ENCODE measurements at places on chromosomes 6 and 20.

- DNase-seq: no peak
Measured at GRCh38 chr6:114592506-114592905, 249.7 kb upstream of the HS3ST5 start.

DNA sequence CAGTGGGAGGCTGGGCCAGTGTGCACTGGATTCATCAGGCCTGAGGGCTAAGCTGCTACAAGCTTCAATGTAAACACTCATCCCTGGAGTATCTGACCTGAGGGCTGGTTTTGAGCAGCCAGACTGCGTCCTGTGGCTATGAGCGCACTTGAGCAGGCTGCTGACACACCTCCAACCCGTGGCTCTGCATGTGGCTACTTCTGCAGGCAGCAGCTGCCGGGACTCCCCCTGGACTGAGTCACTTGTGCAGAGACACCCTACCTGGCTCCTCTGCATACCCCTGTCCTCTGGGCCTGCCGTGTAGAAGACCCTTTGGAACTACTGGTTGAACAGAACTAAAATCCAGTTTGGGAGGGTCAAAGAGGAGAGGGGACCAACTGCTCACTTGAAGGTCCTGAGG lies 172.0 kb downstream of the SCP2D1 start:
- no peak for DNase-seq

GRCh38 chr6:139642346-139642745 lies 267.9 kb upstream of the CITED2 start:
- no peak for DNase-seq

DNA sequence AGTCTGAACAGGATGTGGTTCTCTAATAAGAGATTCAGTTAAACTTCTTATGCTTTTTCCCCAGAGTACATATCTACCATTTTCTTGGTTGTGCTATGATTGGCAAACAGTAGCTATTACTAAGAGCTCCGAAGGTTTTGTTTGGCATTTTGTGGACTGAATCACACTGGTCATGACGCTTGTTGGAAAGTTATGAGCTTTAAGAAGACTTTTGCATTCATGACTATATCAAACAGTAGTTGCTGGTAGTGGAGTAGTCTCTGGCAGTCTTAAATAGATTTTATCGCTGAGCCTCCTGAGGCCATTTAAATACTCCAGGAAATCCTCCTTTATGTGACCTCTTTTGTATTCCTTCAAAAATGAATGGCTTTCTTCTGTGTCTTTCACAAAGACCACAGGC lies 40.8 kb downstream of the CCDC170 start:
- DNase-seq: no peak

- no peak for DNase-seq
Measured at GRCh38 chr20:25418776-25419175, 11.3 kb downstream of the GINS1 start.

DNA sequence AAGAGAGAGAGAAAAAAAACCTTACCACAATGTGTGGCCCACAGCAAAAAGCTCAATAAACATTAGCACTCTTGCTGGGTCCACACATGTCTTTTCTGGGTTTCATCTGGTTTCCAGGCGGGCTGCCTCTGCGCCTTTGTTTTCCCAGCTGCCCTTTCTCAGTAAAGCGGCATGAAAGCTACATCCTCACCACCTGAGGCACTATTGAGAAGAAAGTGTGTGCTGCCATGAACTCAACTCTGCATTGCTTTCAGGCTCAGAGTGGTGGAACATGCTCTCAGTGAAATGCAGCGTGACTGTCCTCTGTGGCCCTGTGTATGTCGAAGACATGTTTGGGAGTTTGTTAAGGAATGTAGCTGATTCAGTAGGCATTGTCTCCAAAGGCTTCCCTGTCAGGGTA lies 102.3 kb downstream of the LYRM2 start:
- no peak for DNase-seq

DNA sequence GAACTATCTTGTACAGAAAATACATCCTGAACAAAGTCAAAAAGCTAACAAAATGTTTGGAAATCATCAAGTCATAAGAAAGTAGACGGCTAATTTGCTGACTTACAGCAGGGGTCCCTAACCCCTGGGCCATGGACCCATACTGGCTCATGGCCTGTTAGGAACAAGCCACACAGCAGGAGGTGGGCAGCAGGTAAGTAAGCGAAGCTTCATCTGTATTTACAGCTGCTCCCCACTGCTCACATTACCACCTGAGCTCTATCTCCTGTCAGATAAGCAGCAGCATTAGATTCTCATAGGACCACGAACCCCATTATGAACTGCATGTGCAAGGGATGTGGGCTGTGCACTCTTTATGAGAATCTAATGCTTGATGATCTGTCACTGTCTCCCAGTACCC lies 115.5 kb downstream of the CDK19 start:
- DNase-seq: no peak

Measured in Jurkat, Clone E6-1 (cell line).